ENCODE measurements at places on chromosomes 2 and 18.

DNA sequence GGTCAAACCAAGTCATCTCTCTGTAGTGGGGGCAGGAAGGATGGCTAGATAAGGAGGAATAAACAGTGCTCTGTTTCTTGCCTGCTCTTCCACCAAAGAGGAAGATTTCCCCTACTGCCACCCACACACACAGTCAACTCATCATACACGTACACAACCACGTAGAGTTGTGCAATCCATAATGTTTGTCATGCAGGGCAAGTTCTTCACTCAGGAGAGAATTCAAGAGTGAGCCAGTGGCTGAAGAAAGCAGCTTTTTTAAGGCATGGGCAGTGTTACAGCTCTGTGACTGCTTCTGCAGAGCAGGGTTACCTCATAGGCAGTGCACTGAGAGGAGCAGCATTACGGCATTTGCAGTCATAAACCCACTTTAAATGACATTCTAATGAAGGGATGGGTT is 283.0 kb downstream of the RND3 start:
- DNase-seq = peak; percentile 66

GRCh38 chr2:127891811-127892210 is 6.1 kb upstream of the AMMECR1L start:
- DNase-seq = no peak

DNA sequence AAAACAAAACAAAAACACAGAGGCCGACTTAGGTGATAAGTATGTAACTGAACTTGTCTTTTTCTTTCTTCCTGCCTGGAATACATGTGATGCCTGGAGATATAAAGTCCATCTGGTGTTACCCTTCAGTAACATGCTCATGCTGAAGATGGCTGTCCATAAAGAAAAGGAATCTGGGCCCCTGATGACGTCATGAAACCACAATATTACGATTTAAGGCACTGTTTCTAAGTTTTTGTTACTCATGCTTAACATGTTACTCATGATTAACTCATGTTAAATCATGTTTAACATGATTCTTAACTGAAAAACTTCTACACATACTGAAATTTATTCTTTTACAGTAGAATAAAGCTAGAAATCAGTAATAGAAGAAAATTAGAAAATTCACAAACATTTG is 49.0 kb downstream of the STRADB start:
- peak; percentile 69 for DNase-seq

GRCh38 chr18:9488538-9488937 is 13.2 kb downstream of the RALBP1 start:
- DNase-seq = no peak

- no peak for DNase-seq
Observed at GRCh38 chr2:43927442-43927841, 68.3 kb downstream of the LRPPRC start.

DNA sequence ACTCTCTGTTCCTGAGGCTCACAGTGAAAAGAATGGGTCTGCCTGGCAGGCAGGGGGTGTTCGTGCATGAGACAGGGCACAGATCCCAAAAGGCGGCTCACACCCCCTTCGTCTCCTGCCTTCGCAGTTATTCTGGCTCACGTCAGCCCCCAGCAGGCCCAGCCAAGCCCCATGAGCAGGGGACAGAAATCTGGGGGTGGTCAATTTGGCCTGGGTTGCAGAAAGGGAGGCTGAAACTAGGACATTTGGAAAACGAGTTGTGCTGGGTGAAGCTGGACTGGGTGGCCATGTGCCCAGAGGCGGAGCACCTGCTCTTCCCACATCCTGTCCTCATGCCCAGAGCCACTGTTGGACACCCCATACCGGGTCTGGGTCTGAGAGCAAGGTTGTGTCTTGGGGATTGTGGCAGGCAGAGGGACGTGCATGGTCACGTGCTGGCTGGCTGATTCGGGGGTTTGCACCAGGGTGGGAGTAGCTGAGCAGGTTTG is 99.0 kb upstream of the MCFD2 start:
- no peak for DNase-seq

All from EL (cell line).